ENCODE measurements at places on chromosomes 1 and 21.

GRCh38 chr1:19478322-19478721 lies 7.0 kb downstream of the CAPZB start:
- DNase-seq, result no peak

DNA sequence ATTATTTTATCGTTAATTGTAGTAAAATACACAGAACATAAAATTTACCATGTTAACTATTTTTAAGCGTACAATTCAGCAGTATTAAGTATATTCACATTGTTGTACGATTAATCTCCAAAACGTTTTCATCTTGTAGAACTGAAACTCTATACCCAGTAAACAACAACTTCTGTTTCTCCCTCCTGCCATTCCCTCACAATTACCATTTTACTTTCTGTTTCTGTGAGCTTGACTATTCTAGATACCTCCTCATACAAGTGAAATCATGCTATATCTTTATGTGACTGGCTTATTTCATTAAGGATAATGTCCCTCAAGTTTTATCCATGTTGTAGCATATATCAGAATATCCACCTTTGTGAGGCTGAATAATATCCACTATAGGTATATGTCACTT lies 156.8 kb downstream of the ST6GALNAC3 start:
- no peak for DNase-seq

- no peak for DNase-seq
Measured at GRCh38 chr1:61606448-61607312, 118.3 kb downstream of the TM2D1 start.

- DNase-seq, result no peak
Measured at GRCh38 chr1:10242135-10242534, 31.8 kb downstream of the KIF1B start.

DNA sequence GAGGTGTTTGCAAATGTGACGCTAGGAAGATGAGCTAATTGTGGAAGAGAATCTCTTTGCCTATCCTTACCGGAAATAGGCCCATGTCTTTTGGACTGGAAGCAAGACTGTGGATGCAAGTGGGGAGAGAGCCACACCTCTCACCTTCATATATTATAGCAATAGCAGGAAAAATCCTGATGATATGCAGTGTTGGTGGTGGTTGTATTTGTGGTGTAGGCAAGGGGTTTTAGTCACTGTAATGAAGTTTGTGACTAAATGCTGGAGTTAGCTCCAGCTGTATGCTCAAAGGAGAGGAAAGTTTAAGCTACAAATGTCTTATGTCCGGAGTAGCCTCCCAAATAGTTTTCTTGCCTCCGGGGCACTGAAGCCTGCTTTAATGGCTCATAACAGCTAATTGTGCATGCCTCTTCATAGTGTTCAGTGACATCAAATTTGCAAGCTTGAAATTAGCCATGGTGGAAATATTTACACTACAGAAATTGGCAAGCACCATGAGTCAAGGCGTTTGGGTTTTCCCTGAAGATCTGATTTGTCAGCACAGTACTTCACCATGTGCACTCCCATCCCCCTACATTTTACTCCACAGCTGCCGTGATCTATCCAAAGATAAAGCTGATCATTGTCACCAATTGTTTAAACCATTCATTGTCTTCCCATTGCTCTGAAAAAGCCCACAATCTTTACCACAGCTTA lies 102.6 kb upstream of the ZNF644 start:
- DNase-seq, result no peak

- DNase-seq, result no peak
Measured at GRCh38 chr1:230849451-230850224, 18.7 kb downstream of the C1orf198 start.

DNA sequence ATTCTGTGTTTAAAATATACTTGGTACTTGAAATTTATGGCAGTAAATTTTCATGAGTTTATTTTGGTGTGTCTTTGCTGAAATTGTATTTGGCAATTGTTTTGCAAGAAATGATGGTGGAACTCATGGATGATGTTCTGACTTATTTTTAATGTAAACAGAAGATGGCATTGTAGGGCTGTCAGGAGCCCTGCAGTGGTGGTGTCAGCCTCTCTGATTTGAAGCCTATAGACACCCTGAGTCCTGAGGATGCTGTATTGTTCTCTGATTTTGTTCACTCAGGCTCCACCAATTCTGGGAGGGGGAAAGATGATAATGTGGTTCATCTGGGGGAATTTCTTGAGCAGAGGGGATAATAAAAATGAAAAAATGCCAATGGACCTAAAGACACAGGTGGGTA lies 79.8 kb downstream of the LHX8 start:
- DNase-seq, result no peak
